ENCODE measurements at places on chromosomes 13 and 19. TPM values are rescaled to one million over a fixed set of nuclear protein-coding genes. Genes with fewer than 3 reads are reported as not detected.
A peak's percentile ranks its signal among the peaks of the same experiment; 100 is the strongest.

DNA sequence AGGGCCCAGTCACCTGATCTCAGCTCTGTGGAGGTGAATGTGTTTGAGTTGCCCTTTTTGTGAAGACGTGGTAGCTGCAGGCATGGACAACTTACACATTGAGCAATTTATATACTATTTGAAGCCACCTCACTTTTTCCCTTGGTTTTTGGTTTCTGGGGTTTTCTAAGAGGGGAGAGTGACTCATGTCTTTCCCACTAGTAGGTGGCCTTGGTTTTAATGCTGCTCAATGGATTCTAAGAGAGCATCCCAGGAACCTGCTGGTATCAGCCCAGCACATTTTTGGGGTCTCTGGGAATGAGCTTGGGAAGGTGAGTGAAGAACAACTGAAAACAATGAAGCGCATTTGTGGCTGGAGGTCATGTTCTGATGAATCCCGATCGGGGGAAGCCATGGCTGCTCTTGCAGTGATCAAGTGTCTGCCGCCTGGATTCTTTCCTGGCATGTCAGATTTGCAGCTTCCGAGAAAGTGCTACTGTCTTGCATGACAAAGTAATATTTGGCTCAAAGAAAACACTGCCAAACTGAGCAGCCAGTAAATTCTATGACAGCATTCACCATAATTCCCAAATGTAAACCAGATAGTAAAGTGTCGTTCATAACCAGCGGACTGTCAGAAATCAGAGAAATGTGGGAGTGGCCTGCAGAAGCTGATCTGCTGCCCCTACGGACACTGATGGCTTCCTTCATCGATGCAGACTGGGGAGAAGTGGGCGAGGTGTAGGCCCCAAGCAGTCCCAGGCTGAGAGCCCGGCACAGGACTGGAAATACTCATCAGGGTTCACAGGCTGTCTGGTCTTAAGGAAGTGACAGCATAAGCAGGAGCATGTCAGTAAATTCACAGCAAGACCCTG lies 98.7 kb downstream of the COL4A2 start:
- peak; percentile 75 for DNase-seq
- peak overlapping the region; percentile 32 for H3K27ac ChIP-seq
- H3K36me3 ChIP-seq = no peaks in the 10 kb centered on the region
- no peak overlapping the region for H3K4me3 ChIP-seq
- H3K27me3 ChIP-seq = no peaks in the 10 kb centered on the region

- H3K27me3 ChIP-seq = no peaks in the 10 kb centered on the region
- no peak overlapping the region for H3K27ac ChIP-seq
- H3K36me3 ChIP-seq = no peaks in the 10 kb centered on the region
- no peak for DNase-seq
Observed at GRCh38 chr13:38752686-38753085, 65.8 kb downstream of the FREM2 start.

- no peaks in the 10 kb centered on the region for H3K4me1 ChIP-seq
- no peaks in the 10 kb centered on the region for H3K27me3 ChIP-seq
- H3K36me3 ChIP-seq = no peaks in the 10 kb centered on the region
- no peak overlapping the region for H3K27ac ChIP-seq
Observed at GRCh38 chr13:109704771-109705635, 81.4 kb downstream of the IRS2 start.

- H3K4me1 ChIP-seq = no peaks in the 10 kb centered on the region
- no peak overlapping the region for H3K27ac ChIP-seq
- no peaks in the 10 kb centered on the region for H3K36me3 ChIP-seq
- H3K27me3 ChIP-seq = no peaks in the 10 kb centered on the region
- no peak for DNase-seq
Observed at GRCh38 chr19:43444531-43445287, 20.7 kb downstream of the LYPD3 start.

GRCh38 chr13:99980824-99981734 lies 505 bp upstream of the ZIC2 start:
- no peak overlapping the region for H3K27ac ChIP-seq
- peaks cover 75% of the 10 kb centered on the region for H3K27me3 ChIP-seq
- H3K36me3 ChIP-seq = no peaks in the 10 kb centered on the region

GRCh38 chr13:110192472-110192871 lies 114.5 kb downstream of the COL4A1 start:
- no peaks in the 10 kb centered on the region for H3K4me1 ChIP-seq
- no peak for DNase-seq
- no peak overlapping the region for H3K4me3 ChIP-seq
- H3K36me3 ChIP-seq = peaks cover 44% of the 10 kb centered on the region
- no peak overlapping the region for H3K27ac ChIP-seq

DNA sequence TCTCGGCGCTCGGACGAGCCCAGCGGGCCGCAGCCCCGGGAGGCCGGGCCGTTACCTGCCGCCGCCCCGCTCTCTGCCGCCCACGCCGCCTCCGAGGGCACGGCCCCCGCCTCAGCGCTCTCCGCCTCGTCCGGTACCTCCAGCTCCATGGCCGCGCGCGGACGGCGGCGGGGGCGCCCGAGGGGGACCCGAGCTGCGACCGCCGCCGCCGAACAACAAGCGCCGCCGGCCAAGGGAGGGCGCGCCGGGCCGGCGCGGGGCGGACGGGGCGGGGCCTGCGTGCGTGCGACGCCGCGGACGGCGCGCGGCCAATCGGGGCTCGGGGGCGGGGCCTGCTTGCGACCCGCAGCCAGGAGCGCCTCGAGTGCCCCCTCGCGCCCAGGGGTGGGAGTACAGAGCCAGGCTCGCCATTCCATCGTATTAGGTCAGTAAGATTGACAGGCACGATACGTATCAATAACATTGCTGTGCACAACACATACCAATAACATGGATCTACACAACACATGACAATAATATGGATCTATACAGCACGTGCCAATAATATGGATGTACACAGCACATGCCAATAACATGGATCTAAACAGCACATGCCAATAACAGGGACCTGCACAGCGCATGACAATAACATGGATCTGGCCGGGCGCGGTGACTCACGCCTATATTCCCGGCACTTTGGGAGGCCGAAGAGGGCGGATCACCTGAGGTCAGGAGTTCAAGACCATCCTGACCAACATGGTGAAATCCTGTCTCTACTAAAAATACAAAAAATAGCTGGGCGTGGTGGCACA lies at the start of gene PIP5K1C:
PIP5K1C (minus strand) TSS at position 227 of the 791 bp plus-strand sequence; CDS start at position 149, 78 bp downstream.
- H3K27me3 ChIP-seq = no peaks in the 10 kb centered on the region
- peaks cover 17% of the 10 kb centered on the region for H3K4me1 ChIP-seq
- peak within 1 kb of the TSS; percentile 76 for H3K27ac ChIP-seq
- no peaks in the 10 kb centered on the region for H3K36me3 ChIP-seq
- peak; percentile 88 for DNase-seq
- peak within 1 kb of the TSS; percentile 70 for H3K4me3 ChIP-seq

- no peak for DNase-seq
- no peak overlapping the region for H3K27ac ChIP-seq
- H3K36me3 ChIP-seq = no peaks in the 10 kb centered on the region
- H3K27me3 ChIP-seq = peaks cover 25% of the 10 kb centered on the region
- no peak overlapping the region for H3K4me3 ChIP-seq
Observed at GRCh38 chr19:1455002-1455335, 5.0 kb downstream of the APC2 start.

GRCh38 chr13:81017513-81018152 lies 676.7 kb upstream of the SPRY2 start:
- no peaks in the 10 kb centered on the region for H3K4me1 ChIP-seq
- H3K4me3 ChIP-seq = no peak overlapping the region
- H3K36me3 ChIP-seq = no peaks in the 10 kb centered on the region
- no peaks in the 10 kb centered on the region for H3K27me3 ChIP-seq

DNA sequence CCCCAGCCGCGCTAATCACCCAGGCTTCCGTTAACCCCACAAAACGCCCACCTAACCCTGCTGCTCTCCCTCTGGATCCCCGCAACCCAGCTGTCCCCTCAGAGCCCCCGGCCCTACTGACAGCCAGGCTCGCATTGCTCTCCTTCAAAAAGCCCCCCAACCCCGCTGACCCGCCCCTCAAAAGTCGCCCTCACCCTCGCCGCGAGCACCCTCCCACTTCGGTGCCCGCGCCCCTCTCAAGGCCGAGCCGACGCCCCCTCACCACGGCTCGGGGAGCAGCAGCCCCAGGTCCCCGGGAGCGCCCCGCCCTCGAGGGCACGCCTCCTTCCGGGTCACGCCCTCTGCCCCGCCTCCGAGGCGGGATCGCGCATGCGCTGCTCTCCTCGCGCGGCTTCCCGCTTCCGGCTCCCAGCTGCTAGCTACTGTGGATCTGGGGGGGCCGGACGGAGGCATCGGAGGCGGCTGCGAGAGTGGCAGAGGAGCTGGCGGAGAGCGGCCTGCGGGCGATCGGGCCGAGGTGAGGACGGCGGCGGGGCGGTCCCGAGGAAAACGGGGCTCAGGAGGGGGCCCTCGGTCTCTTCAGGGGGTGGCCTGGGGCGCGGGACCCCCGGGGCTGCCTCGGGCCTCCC lies 46.1 kb downstream of the ARHGEF18 start:
- peak overlapping the region; percentile 89 for H3K4me3 ChIP-seq
- H3K27me3 ChIP-seq = no peaks in the 10 kb centered on the region
- DNase-seq = peak; percentile 82

DNA sequence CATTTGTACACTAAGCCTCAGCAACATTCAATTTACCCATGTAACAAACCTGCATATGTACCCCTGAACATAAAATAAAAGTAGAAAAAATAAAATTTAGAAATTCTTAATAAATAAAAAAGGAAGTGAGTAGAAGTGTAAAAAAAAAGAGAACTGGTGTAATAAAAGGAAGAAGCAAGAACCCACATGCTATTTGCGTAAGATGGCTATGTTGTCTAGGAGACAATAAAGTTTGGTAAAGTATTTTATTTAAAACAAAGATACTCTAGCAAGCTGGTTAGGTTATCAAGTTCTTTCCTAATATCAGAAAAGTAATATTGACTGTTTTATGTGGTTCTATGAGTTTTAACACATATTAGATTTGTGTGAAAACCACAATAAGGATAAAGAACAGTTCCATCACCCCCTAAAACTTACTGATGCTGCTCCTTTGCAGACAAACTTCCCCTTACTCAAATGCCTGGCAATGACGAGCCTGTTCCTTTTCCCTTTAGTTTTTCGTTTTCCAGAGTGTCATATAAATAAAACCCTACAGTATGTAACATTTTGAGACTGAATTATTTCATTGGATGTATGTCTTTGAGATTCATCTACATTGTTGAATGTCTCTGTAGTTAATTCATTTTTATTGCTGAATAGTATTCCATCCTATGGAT lies 98.9 kb downstream of the TNFSF13B start:
- DNase-seq = no peak
- no peaks in the 10 kb centered on the region for H3K4me1 ChIP-seq
- no peak overlapping the region for H3K4me3 ChIP-seq

DNA sequence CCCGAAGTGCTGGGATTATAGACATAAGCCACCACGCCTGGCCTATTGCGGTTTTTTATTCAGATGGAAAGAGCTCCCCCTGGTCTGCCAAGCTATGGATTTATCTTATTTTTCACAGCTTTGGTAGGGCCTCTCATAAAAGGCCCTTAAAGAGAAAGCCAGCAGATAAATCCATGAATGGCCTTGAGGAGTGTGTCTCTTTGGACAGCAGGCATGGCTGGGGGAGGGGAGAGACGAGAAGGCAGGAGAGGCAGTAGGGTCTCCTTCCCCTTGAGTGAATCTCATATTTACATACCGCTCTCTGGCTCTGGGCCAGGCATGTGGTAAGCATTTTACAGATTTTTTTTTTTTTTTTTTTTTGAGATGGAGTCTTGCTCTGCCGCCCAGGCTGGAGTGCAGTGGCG lies 25.2 kb downstream of the MARK4 start:
- H3K36me3 ChIP-seq = peaks cover 13% of the 10 kb centered on the region
- no peak overlapping the region for H3K4me3 ChIP-seq
- DNase-seq = no peak
- H3K27me3 ChIP-seq = no peaks in the 10 kb centered on the region
- H3K4me1 ChIP-seq = no peaks in the 10 kb centered on the region

DNA sequence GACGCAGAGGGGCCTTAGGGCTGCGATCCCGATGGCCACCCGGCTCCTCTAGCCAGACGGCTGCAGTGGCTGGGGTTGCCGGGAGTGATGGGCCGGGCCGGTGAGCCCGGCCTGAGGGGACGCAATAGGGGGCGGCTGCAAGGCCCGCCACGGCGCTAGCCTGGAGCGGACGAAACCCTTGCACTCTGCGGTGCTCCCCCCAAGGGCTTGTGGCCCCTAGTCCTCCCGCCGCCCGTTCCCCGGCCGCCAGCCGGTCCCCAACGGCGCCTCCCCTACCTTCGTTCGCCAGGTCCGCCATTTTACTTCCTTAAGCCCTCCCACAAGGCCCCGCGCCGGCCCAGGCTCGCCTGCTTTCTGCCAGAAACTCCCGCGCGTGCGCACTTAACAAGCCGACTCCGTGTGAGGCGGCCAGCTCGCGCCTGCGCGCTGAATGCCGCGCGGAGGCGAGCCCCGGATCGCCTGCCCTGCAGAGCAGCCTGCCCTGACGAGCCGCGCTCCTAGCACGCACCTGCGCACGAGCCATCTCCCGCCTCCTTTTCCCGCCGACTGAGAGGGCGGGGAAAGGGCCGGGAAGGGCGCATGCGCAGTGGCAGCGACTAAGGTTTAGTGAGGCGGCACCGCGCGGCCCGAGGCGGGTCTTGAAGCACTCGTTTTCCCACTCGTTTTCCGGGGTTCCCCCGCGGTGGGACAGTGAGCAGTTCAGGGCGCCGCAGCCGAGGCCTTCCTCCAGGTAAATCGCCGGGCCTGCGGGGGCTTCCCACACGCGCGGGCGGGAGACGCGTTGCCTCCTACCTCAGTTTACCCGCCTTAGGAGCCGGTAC lies at the start of gene RANBP3:
RANBP3 (minus strand) TSS at position 356 of the 821 bp plus-strand sequence; CDS start at position 298, 58 bp downstream.
- no peaks in the 10 kb centered on the region for H3K27me3 ChIP-seq
- DNase-seq = peak; percentile 99
- H3K27ac ChIP-seq = peak within 1 kb of the TSS; percentile 95
- peak within 1 kb of the TSS; percentile 97 for H3K4me3 ChIP-seq

GRCh38 chr13:94703721-94704314 lies 8.5 kb downstream of the SOX21 start:
- no peak for DNase-seq
- H3K27ac ChIP-seq = no peak overlapping the region
- no peaks in the 10 kb centered on the region for H3K36me3 ChIP-seq
- H3K4me3 ChIP-seq = no peak overlapping the region

- no peak overlapping the region for H3K27ac ChIP-seq
- no peaks in the 10 kb centered on the region for H3K36me3 ChIP-seq
- H3K4me3 ChIP-seq = no peak overlapping the region
Observed at GRCh38 chr19:35296644-35297514, 4.9 kb downstream of the MAG start.

DNA sequence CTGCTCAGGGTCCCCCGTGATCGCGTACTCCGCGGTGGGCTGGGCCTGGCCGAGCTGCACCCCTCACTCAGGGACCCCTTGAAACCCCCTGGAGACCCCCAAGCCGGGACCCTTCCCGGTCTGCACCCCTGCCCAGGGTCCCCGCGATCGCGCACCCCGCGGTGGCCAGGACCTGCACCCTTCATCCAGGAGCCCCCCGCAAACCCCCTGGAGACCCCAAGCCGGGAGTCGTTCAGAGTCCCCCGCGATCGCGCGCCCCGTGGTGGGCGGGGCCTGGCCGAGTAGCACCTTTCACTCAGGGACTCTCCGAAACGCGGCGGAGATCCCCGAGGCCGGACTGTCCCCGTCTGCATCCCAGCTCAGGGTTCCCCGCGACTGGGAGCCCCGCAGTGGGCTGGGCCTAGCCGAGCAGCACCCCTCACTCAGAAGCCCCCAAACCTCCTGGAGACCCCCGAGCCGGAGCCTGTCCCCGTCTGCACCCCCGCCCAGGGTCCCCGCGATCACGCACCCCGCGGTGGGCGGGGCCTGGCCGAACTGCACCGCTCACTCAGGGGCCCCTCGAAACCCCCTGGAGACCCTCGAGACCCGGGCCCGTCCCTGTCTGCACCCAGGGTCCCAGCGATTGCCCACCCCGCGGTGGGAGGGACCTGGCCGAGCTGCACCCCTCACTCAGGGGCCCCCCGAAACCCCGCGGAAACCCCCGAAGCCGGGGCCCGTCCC lies 748 bp downstream of the LMNB2 start:
- H3K4me1 ChIP-seq = peaks cover 12% of the 10 kb centered on the region
- peak overlapping the region; percentile 81 for H3K4me3 ChIP-seq
- peak; percentile 47 for DNase-seq
- H3K27me3 ChIP-seq = no peaks in the 10 kb centered on the region
- H3K27ac ChIP-seq = no peak overlapping the region

Gene FFAR1
- not detected for total RNA-seq

Gene PGLYRP1
- not detected for total RNA-seq

Gene RNF225
- total RNA-seq = 0.33 TPM

Gene CYP4F2
- not detected for total RNA-seq
